ENCODE measurements at places on chromosomes 7 and 10. TPM values are rescaled to one million over a fixed set of nuclear protein-coding genes. Genes with fewer than 3 reads are reported as not detected.

DNA sequence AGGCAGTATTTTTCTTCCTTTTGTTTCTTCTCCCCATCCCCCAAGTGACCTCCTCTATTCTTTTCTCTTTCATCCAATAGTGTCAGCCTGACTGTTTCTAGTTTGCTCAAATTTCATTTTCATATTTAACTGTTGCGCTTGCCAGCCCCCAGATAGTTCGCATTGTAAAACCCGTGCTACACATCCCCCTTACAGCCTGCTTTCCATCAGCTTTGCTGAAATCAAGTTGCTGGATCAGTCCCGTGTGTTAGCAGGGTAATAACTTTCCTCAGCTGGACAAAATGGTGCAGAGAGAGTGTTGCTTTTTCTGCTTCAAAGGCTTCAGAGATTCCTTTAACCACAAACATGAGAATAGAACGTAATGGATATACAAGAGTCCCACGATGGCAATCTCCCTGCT is 180.6 kb upstream of the NPVF start:
- DNase-seq = peak; percentile 35

GRCh38 chr7:119392-120163 is 72.8 kb upstream of the FAM20C start:
- no peak for DNase-seq

DNA sequence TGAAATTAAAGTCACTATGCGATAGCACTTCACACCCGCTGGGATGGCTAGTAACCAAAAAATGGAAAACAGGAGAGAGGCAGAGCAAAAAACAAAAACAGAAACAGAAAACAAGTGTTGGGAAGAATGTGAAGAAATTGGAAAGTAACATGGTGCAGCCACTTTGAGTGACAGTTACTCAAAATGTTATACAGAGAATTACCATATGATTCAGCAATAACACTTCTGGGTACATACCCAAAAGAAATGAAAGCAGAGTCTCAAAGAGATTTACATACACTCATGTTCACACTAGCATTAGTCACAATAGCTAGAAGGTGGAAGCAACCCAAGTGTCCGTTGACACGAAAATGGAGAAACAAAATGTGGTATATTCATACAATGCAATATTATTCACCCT is 88.6 kb upstream of the KCNIP2 start:
- DNase-seq = no peak

DNA sequence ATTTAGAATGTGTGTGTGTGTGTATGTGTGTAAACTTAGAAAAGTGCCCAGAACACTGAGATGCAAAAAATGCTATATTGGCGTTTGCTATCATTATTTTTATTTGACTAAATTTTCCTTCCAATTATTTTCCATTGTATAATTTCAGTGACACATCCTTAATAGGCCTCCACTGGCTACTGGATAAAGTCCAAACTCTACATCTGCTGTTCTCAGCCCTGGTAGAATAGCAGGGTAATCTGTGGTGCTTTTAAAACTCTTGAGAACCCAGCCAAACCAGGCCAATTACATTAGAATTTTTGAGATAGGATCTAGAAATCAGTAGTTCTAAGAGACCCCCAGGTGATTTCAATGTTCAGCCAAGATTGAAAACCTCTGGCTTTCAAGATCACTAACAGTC is 66.4 kb downstream of the ZNF503 start:
- peak; percentile 35 for DNase-seq

TDRD1 gene
- 0.20 TPM for total RNA-seq

SPDYE6 gene
- not detected for total RNA-seq

STARD3NL gene
- total RNA-seq = 22.0 TPM

ASAH2B gene
- total RNA-seq = 3.4 TPM

CRHR2 gene
- total RNA-seq = 0.20 TPM

ZNF365 gene
- 2.7 TPM for total RNA-seq
